ENCODE measurements at places on chromosomes 4 and X.
A peak's percentile ranks its signal among the peaks of the same experiment; 100 is the strongest.

GRCh38 chr4:112593438-112594133, 43.1 kb downstream of the ZGRF1 start:
- DNase-seq: no peak

DNA sequence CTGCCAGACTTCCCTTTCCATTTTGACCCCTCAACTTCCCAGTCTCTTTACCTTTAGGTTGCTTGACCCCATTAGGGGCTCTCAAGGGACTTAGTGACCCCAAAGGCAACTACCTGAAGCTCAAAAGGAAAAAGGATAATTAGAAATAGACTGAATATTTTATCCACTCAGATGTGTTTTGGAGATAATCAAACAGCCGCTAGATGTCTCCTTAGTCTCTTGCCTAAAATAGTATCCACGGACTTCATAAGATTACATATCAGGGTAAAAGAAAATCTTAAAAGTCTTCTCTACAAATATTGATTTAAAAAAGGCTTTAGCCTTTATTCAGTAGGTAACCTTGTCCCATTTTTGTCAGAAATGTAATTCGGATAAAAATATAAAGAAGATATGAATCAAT, 21.0 kb upstream of the RHOXF2 start:
- no peak for DNase-seq

GRCh38 chr4:157942017-157942416, 230.8 kb downstream of the GASK1B start:
- no peak for DNase-seq

DNA sequence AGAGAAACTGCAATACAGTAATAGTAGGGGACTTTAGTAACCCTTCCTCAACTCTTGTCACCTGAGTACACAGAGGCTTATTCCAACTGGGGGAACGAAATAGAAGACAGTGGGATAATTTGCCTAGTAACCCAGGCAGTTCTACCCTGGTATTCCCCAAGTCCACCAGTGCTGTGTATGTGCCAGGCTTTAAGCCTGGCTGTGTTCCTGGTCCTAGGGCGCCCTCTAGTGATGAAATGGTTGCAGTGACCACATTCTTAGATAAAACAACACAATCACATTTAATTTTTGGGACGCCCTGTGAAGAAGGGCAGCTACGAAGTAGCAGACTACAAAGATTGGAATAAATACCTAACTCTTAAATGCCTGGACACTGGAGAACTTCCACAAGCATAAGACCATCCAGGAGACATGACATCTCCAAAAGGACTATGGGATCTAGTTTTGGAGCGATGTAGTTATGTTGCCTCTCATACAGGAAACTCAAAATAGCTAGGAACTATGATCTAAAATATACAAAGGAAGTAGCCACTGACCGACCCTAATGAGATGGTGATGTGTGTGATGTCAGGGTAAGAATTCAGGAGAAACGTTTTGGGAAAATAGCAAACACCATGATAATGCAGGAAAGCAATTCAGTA, 288.5 kb upstream of the ZCCHC13 start:
- DNase-seq: peak; percentile 14

DNA sequence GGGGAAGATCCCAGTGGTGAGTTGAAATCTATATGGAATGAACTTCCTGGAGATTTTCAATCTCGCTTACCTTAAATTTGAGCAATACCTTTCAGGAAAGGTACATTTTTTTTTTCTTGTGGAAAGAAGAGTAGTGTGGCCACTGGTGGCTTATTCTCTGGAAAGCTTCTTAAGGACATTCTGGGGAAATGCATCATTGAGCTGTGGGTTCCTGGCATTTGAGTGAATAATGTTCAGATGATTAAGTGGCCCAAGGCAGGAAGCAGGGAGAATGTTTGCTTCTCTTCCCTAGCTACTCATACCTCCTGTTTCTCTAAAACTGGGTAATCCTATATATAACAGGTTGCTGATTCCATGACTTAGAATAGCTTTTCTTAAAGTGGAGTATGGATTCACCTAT, 31.8 kb downstream of the STAG2 start:
- DNase-seq: no peak

- DNase-seq: no peak
Measured at GRCh38 chrX:120731386-120731785, 101.5 kb upstream of the C1GALT1C1 start.

DNA sequence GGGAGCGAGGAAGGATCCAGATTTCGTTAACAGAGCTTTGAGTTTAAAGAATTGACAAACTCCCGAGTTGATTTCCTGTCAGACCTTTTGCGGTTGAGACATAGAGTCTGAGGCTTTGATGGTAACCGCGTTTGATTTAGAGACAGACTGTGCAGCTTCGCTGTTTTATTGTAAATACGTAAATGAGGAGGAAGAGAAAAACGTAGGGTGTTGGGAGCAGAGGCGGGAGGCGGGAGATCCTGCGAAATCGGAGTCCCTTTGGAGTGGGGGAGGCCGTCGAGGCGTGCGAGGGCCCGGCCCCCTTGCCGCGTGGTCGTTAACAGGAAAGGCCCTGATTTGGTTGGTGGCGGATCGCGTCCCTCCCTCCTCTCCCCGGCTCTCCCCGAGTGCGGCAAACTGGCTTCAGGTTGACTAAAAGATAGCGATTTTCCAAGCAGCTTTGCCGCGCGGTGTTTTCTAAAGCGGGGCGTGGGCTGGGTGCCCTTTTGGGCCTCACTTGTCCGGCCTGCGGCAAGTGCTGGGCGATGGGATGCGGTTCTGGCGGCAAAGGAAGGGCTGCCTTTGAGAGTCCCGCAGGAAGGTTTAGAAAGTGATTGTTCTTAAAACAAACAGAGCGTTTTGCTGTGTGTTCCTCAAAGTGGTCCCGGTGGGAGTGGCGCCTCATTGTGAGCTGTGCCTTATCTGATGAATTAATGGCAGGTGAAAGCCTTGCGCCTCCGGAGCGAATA, 857 bp downstream of the SCML1 start:
- no peak for DNase-seq

DNA sequence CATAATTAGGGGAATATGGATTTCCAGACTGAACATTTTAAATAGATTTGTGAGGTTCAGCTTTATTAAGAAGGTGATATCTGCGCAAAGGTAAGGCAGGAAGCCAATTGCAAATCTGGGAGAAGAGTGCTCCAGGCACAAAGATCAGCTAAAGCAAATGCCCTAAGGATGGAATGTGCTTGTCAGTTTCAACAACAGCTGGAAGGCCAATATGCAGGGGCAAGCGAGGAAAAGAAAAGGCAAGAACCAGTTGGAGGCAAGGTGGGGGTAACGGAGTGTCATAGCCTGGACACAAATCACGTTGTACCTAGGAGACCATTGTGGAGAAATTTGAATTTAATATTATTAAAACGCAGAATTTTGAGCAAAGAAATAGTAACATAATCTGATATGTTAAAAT, 1710.3 kb upstream of the PCDH7 start:
- no peak for DNase-seq

GRCh38 chrX:153633048-153633447, 14.0 kb upstream of the DUSP9 start:
- DNase-seq: no peak

- no peak for DNase-seq
Measured at GRCh38 chr4:119211867-119212233, 663 bp upstream of the USP53 start.

DNA sequence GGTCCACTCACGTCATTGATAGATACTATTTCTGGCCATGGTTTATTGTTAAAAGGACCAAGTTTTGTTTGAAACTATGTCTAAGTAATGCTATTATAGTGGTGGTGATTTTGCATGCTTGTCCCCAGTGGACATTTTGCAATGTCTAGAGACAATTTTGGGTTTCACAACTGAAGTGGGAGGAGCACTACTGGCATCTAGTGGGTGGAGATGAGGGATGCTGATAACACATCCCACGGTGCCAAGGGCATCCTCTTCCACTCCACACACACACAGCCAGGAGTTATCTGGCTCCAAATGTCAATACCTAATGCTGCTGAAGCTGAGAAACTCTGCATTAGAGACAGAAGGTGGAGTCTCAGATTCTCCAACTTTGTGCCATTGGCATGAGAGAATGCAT, 131.2 kb downstream of the FRMPD4 start:
- DNase-seq: no peak

GRCh38 chrX:80423744-80424143, 3.5 kb downstream of the TENT5D start:
- no peak for DNase-seq

DNA sequence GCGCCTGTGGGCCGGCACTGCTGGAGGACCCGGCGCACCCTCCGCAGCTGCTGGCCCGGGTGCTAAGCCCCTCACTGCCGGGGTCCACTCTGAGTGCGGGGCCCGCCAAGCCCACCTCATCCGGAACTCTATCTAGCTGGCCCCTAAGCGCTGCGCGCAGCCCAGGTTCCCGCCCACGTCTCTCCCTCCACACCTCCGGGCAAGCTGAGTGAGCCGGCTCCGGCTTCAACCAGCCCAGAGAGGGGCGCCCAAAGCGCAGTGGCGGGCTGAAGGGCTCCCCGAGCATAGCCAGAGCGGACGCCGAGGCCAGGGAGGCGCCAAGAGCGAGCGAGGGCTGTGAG, 75.2 kb downstream of the QDPR start:
- no peak for DNase-seq

GRCh38 chr4:74217365-74217764, 59.4 kb downstream of the MTHFD2L start:
- DNase-seq: no peak
